Fibroblast of skin of right biceps (primary cell): ENCODE measurements at places on chromosomes 7 and 10.

GRCh38 chr10:69508738-69509340, 57.6 kb downstream of the TSPAN15 start:
- no peak for DNase-seq

DNA sequence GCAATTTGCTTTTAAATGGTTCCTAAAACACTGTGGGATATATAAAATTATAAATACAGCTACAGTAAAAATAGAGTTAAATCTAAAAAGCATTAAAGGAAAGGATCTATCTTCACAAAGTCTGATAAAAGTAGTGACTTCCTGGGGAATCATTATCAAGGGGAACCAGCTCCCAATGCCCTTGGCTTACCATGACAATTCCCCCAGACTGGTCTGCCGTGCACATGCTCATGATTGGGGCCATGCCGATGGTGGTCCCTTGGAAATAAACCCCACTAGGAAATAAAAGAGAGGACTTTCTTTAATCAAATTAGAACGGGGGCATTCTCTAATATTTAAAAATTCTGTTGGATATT, 201.8 kb downstream of the FANK1 start:
- no peak for DNase-seq

- peak; percentile 86 for DNase-seq
Measured at GRCh38 chr7:39428221-39428620, 138.0 kb upstream of the YAE1 start.

GRCh38 chr10:60532696-60533468, 143.2 kb upstream of the ANK3 start:
- DNase-seq = no peak

- no peak for DNase-seq
Measured at GRCh38 chr7:44760034-44760580, 11.5 kb downstream of the ZMIZ2 start.

DNA sequence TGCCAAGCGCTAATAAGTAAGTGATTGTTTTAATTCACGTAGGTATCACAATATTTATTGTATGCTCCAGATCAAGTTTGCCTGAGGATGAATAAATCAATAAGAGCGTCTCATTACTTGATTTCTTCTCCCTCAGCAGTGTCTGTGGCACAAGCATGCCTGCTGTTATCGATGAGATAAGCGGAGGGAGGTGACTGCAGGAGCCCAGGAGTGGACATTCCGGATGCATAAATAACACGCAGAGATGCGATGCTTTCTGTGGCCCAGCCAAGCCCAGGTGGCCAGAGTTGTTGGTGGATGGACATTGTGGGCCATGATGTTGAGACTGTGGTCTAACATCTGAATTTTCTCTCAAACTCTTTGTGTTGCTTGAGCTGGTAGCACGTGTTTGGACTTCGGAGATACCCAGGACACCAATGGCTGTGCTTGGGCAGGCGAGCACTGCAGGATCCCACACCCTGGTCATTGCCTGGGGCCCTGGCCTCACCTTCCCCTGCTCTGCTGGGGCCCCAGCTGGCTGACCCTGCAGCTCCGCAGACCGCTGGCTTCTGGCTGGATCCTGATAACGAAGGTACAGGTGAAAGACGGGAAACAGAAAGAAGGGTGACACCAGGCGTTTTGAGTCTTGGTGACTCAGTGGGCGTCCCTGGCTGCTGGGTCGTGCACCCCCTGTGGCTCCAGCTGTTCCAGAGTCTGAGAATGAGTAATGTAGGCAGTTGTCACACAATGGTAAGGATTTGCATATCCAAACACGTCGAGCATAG, 31.2 kb upstream of the MNX1 start:
- DNase-seq = no peak

DNA sequence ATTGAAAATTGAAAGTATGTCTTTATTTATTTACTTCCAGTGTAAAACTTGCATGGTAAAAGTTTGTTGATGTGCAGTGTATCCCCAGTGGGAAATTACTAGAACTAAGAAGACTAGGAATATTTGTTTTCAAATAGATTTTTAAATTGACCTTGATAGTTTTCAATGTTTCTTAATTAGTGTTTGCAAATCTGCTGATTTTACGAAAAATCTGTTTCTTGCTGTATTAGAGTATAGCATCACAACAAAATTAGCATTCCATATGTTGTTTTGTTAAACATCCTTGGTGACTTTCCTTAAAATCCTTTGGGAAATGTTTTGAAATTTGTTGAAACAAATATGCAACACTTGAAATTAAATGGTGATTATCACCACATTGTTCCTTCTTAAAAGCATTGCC, 425.9 kb downstream of the SUGCT start:
- DNase-seq = no peak

- no peak for DNase-seq
Measured at GRCh38 chr10:274866-275265, 139.6 kb downstream of the ZMYND11 start.

GRCh38 chr7:158399762-158400161, 187.9 kb downstream of the PTPRN2 start:
- DNase-seq = no peak

GRCh38 chr7:98168181-98168903, 42.9 kb upstream of the BHLHA15 start:
- peak; percentile 49 for DNase-seq

GRCh38 chr10:14330388-14331061, at the start of gene FRMD4A:
Gene FRMD4A, minus strand, starts transcription at chr10:14330924.
- no peak for DNase-seq

DNA sequence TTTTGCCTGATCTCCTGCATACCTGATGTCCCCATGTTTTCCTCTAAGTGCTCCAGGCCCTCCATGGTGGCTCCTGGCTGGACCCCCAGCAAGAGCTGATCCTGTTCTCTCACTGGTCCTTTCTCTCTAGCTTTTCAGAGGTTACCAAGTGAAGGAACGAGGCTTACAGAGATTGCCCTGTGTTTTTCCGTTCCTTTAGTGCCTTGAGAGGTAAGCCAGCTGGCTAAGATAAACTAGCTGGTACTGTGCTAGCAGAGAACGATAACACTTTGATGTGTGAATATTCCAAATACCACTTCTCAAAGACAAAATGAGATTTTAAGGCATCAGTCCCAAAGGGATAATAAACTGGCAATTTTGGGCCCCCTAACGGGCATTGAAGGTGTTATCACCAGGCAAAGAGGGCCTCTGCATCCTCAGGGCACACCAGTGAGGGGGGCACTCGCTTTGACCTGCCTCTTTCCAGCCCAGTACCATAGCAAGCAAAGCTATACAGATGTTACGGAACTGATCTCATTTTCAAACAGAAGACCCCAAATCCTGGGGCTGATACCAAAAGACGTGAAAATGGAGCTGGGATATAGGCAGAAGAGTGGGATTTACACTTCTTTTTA, 8.4 kb upstream of the CCNY start:
- DNase-seq = no peak

- DNase-seq = no peak
Measured at GRCh38 chr7:121796381-121796780, 76.6 kb upstream of the PTPRZ1 start.

DNA sequence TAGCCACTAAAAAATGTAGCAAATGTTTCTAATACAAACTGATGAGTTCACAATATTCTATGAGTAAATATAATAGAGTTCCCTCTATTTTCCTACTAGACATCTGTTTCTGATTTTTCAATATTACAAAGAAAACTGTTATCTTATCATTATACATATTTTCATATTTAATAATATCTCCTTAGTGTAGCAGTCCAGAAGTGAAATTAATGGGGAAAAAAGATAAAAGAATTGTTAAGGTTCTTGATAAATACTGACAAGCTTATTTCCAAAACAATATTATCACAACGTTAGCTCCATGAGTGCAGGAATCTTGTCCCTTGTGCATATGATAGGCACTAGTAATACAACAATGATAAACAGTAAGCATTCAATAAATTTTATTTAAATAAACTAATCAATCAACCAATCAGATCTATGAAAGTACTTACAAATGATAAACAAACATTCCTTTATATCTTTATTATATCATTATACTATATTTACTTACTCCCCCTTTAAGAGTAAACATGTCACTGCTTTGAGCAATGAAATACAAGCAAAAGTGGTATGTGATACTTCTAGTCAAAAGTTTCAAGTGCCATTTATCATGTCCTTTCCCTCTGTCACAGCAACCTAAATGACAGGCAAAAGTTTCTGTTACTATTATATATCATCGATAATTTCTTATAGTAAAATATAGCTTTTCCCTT, 103.1 kb downstream of the IMMP2L start:
- no peak for DNase-seq

DNA sequence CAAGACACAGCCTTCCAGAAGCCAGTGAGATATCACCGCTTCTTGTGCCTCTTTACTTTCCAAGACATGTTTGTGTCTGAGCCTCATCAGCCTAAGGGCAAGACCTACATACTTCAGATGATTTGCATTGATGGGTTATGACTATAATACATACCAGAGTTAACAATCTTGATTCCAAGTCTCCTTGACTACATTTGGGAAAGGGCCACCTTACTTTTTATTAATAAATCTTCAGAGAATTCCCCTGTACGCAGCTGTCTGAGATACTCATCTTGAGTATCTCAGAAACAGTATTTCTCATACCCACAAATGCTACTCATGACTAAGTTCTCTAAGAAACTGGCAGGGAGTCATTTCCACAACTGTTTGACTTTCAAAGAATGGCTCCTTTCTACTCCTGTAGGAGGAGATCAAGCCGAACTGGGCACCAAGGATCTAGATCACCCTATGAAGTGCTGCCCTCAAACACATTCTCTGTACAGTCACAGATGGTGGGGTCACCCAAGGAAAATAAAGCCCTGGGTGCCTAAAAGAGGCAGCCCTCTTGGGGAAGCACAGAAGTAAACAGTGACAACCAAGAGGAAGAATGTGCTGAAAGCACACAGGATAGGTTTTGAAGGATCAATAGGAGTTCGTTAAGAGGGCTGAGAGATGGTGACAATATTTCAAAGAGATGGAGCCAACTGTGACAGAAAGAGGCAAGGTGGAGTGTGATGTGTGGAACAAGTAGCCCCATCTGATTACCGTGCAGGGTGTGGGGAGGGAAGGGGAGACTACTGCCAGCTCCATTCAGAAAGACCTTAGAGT, 138.9 kb downstream of the JAZF1 start:
- peak; percentile 97 for DNase-seq

GRCh38 chr10:112313911-112314310, 30.7 kb downstream of the TECTB start:
- no peak for DNase-seq

- DNase-seq = peak; percentile 38
Measured at GRCh38 chr7:116340201-116340847, 130.0 kb downstream of the TES start.

DNA sequence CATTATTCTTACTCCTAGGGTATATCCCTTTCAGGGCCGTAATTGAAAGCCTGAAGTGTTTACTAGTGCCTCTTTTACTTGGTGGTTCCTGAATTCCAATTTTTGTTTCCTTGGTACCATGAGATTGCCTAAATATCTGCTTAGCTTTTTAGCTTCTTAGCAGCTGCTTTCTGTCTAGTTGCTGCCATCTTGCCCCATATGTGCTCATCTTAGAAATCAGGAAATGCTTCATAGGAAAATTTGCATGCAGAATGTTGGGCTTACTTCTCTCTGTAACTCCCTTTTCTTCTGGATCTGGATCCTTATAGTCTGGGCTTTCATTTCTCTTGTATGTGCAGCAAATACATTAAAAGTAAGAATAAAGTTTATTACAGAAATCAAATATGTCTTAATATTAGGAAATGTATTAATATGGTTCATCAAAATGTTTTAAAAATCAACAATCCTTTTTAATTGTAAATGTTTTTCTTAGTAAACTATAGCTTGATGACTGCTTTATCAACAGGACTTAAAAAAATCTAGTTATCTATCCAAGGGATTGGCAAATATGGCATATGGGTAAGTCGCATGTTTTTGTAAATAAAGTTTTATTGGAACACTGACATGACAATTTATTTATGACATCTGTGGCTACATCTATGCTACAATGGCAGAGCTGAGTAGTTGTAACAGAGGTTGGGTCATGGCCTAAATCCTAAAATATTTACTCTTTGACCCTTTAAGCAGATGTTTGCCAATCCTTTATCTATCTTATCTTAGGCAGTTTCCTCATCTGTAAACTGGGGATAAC, 73.5 kb upstream of the CDK6 start:
- DNase-seq = no peak

GRCh38 chr7:31796375-31796774, 109.4 kb downstream of the PPP1R17 start:
- no peak for DNase-seq

GRCh38 chr7:126489874-126490273, 762.9 kb downstream of the GRM8 start:
- no peak for DNase-seq

- DNase-seq = no peak
Measured at GRCh38 chr10:25175527-25176420, 973 bp downstream of the GPR158 start.
